T follicular helper cell (primary cell): ENCODE measurements at places on chromosomes 12 and 14.

DNA sequence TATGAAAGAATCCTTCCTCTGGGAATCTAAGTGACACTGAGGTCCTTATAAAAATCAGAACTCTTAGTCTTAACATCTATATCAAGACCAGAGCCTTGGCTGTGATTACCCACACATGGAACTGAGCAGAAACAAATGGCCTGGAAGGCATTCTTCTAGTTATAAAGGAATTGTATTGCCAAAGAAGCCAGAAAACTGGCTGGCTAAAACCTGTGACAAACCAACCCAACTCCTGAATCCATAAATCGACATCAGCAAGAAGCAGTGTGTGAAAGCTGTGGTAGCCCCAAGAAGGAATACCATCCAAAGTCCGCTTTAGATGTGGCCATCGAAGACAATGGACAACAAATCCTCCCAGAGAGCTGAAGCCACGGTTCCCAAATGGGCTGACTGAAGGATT, 97.9 kb upstream of the CCDC91 start:
- no peak for DNase-seq

GRCh38 chr12:42589465-42590329, at the start of gene PRICKLE1:
Gene PRICKLE1, minus strand, starts transcription at chr12:42589746. Its CDS starts 117,230 bp downstream, at chr12:42472516.
- no peak for DNase-seq

DNA sequence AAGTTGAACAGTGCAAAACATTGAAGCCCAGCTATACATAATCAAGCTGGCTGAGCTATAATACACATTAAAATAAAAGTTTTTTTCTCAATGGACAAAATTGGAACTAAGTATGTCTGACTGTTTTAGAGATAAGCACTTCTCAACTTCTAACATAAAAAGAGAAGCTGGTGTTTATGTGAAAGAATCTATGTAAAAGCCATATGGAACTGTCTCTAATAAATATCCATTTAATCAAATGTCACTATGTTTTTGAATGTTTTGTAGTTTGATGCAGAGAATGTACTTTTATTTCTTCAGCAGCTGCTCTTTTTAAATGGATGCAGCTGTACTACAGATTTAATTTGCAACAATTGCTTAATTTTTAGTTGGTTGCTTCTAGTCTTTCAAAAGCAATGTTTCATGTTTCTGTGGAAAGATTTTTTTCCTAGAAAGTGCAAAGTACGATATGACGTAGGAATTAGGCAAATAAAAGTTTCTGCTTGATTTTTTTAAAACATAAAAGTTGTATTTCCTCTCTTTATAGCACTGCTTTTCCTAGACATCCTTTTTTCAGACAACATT, 114.2 kb downstream of the PDE3A start:
- DNase-seq: no peak

DNA sequence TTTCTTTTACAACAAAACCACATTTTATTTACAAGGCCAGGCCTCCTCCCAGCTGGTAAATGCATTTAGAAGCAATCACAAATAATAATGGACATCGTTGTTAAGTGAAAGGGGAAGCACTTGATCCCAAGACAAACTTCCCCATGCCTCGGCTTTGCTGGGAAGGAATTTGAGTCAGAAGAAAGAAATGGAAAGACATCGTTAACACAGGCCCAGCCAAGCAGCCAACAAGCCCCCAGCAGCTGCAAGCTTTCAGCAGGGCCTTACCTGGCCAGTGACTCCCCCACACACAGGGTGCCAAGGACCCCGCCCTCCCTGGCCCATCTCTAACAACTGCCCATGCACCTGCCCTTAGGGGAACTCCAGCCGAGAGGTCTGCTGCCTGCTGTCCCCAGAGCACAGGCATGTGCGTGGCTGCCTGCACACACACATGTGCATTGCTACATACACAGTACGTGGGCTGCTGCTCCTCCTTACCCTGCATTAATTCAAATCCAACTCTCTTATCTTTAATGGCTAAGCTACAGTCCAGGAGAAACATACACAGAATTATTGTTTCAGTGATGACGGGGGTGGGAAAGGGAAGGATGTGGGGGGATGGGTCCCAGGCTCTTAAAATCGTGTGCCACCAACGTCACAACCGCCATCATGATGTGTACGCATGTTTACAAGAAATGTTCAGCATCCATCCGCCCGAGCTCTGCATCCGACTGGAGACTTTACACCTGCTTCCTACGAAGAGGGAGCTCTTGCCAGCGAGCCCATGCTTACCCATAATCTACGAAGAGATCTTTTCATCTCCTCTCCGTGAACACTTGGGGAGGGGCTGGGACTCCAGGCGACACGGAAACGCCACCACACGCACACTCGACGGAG, 9.8 kb downstream of the BCL11B start:
- peak; percentile 89 for DNase-seq

- DNase-seq: no peak
Measured at GRCh38 chr12:130972586-130972950, 18.9 kb downstream of the ADGRD1 start.

DNA sequence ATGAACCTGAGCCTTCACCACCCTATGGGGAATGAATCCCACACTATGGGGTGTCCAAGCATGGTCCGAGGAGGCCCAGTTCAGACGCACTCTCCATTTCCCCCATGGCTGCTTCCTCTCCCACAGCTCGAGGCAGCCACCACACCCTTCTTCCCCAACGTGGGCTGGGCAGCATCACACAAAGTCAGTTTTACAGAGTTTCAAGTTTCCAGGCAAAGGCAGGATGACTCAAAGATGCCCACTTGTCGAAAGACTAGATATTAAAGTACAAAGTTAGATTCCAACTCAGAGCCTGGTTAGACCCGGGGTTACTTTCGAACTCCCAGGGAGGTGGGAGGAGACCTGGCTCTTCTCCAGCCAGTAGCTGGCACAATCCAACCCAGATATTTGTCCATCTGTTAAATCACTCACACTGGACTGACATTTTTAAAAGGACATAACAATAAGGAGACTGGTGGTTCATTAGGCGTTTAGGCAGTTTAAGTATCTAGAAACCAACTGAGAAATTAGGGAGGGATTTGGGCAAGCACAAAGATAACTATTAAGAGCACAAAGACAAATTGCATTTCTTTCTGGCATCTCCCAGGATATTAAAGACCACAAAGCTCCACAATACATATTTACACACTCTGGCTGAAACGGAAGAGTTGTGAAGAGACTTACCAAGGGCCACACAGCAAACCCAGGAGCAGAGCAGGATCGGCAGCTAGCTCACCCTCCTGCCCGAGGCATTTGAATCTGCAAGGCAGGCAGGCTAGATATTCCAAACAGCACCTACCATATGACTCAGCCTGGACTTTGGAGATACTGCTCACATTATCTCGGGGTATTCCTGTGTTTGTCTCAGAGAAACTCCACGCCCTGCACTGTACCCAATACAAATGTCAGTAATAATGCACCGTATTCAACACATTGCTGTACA, 34.8 kb downstream of the TMCC3 start:
- DNase-seq: no peak

DNA sequence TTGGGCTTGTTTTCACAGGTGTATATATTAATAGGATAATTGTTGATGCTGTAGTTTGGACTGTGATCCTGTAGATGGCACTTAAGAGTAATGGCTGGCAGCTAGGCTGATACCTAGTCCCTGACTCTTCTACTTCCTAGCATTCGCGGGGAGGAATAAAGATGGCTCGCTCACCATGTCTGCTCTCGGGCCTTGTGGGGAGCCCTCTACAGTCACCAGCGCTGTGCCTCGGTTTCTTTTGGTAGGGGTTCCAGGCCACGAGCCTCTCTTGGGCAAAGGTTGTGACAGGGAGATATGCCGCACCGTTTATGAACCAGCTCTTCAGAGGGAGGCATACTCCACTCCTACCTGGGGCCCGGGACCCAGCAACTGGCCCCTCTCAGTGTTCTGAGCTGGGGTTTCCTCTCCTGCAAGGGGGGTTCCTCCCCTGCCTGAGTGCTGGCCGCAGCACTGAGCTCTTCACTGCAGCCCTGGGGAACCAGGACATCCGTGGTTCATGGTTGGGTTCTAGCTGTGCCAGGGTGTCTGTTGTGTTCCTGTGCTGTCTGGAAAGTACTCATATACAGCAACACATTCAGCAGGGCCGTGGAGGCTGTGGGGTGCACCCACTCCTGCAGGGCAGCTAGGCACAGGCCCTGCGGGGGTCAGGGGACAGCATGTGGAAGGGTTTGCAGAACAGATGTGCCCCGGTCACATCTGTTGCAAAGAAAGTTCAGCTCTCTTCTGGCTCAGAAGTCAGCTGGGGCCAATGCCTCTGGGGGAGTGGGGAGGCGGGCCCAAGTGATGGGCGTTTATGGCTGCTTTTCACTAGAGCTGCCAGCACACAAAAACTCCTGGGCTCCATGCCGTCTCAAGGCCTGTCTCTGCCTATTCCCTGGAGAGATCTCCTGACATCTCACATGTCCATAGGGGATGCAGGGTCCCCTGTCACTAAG, 147.9 kb downstream of the PPFIA2 start:
- DNase-seq: no peak

DNA sequence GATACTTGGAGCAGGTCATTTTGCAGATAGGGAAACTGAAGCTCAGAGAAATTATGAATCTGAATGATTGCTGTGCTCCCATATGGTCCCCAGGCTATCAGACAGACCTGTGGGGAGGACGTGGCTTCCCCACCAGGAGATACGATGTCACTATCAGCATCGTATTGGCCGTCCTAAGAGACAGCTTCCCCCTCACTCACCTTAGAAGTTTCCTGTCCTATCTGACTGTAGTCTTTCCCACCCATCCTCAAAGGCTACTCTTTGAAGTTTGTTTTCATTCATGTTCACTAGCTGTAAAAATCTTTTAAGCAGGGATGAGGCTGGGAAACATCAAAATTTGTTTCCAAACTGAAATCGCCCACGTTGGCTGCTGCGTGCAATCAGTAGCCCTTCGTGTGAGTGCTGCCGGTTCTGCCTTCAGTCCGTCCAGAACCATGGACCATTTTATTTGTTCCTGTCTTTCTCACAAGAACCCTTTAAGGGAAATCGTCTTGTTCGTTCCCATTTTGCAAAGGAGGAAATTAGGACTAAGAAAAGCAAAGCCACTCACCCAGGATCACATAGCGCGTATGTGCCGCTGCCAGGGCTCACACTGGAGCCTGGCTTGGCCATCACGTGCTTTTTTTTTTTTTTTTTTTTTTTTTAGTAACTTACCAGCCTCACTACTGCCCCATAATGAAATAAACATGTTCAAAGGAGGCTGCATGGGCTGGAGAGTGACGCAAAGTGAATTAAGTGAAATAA, 1.0 kb upstream of the KDM2B start:
- DNase-seq: no peak

GRCh38 chr12:101064721-101065120, 145.3 kb downstream of the SLC5A8 start:
- DNase-seq: no peak

DNA sequence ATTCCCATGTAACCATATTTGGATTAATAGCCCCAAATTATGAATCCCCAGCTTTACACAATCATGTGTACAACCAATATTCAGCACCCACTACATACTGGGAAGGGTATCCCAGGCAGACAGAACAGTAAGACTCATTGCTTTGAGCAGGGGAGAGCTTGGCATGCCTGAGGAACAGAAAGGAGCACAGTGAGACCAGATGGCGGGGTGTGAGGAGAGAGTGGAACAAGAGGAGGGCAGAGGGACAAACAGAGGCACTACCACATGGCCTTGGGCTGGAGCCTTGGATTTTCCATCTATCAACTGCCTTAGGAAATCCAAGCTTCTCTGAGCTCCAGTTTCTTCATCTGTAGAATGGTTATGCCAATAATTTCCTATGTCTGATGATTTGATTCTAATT, 3.8 kb downstream of the DGKA start:
- DNase-seq: no peak

DNA sequence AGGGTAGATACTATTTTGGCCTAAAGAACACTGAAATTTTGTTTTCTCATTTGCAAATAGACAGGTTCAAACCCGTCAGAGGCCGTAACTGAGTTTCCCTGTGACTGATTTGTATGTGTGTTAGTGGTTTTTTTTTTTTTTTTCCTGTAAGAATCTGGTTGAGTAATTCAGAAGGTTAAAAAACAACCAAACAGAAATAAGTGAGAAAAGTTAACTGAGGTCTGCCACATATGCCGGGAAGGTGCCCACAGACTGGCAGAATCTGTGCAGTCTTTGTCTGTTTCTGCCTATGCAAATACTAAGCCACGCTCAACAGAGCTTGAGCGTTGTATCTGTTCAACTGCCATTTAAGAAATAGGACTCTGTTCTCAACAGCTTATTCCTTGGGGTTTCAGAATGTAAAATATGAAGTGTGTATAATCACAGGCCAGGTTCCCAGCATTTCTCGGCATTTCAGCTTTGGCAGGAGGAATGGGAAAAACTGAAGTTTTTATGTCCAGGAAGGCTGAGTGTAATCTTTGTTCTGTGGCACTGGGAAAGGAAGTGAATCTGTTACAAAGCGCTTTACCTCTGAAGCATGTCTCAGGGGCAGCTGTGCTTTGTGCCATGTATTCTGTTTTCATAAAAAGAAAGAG, 181.9 kb downstream of the PRKCH start:
- peak; percentile 53 for DNase-seq

DNA sequence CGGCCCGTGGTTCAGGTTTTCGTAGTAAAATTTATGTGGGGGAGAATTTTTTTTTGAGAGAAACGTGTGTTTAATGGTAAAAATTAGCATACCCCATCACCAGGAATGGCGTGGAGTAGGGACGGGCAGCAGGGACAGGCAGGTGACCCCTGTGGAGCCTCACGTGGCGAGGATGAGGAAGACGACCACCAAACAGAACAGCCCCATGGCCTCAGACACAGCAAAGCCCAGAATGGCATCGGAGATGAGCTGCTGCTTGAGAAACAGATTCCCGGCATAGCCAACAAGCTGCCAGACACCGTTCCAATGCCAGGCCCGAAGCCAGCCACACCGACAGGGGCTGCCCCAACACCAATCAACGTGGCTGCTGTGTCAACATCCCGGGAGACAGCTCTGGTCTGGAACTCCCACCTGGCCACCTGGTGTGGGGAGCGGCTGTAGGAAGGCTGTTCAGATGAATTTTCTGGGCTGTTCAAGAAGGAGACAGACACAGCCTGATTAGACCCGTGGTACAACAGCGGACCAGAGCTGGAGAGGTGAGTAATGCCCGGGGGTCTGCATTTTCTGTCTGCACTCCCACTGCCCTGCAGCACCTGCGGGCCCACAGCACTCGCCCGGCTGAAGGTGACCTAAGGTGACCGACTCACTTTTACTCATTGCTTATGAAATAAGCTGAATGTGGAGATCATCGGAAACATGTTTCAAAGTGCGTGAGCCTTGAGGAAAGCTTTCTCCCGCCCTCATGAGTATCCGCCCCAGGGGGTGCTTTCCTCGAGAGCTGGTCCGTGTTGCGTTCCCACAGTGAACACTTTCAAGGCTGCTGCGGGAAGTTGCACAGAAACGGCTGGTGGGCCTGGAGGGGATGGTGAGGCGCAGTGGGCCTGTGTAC, 10.6 kb downstream of the TMEM121 start:
- no peak for DNase-seq
